ENCODE measurements at places on chromosomes 7 and 10. TPM values are rescaled to one million over a fixed set of nuclear protein-coding genes. Genes with fewer than 3 reads are reported as not detected.

The MUC12 gene
- 19.6 TPM for total RNA-seq

The ANKRD61 gene
- total RNA-seq = 0.84 TPM

The UCMA gene
- total RNA-seq = not detected

The CALML5 gene
- total RNA-seq = not detected

The NKX2-3 gene
- not detected for total RNA-seq

The PIP gene
- total RNA-seq = 0.64 TPM

The TEX36 gene
- not detected for total RNA-seq

The CH25H gene
- total RNA-seq = 0.39 TPM

The BMPER gene
- total RNA-seq = 4.3 TPM

The KLF14 gene
- total RNA-seq = 0.03 TPM

The BTRC gene
- total RNA-seq = 10.7 TPM

All from A549 treated with Hydrocortisone at 1 μM for 4 hours (cell line).